ENCODE measurements at places on chromosomes 13 and 19. TPM values are rescaled to one million over a fixed set of nuclear protein-coding genes. Genes with fewer than 3 reads are reported as not detected.

Gene CEACAM8
- not detected for total RNA-seq

Gene SPACA4
- total RNA-seq: not detected

Gene CDC42EP5
- total RNA-seq: 90.4 TPM

Gene CCDC70
- not detected for total RNA-seq

Gene SLAIN1
- total RNA-seq: 0.65 TPM

Gene CACNG7
- 11.3 TPM for total RNA-seq

Gene FPR2
- not detected for total RNA-seq

Gene RASIP1
- 3.4 TPM for total RNA-seq

Gene CGB5
- not detected for total RNA-seq

Gene KLF1
- total RNA-seq: not detected

Gene KLK4
- total RNA-seq: not detected

Gene TNFSF13B
- 0.72 TPM for total RNA-seq

Gene NLRP4
- total RNA-seq: not detected

Gene ACER1
- not detected for total RNA-seq

Gene RPL21
- total RNA-seq: 1,496 TPM

Gene CGB1
- total RNA-seq: not detected

Gene C19orf33
- total RNA-seq: not detected

Gene DENND1C
- not detected for total RNA-seq

Gene ZNF626
- total RNA-seq: 5.5 TPM

Gene PLA2G4C
- total RNA-seq: 4.5 TPM

Gene SIGLEC10
- total RNA-seq: not detected

Gene TDRD12
- 0.18 TPM for total RNA-seq

Gene PVR
- total RNA-seq: 71.6 TPM

Gene SERPINE3
- not detected for total RNA-seq
